ENCODE measurements at places on chromosomes 13 and 19.

GRCh38 chr19:7918615-7919421 is 1.3 kb upstream of the SNAPC2 start:
- no peak for DNase-seq

DNA sequence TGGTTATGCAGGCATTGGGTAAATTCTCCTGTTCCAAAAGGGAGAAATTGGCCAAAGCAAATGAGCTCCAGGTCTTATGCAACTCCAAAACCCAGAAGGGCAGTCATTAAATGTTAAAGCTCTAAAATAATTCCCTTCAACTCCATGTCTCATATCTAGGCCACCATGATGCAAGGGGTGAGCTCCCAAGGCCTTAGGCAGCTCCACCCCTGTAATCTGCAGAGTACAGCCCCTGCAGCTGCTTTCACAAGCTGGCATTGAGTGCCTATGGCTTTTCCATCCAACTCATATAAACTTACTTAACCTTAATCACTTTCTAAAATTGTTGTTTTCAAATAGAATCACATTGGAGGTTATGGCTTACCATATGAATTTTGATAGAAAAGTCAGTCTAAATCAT is 44.7 kb upstream of the ZNF429 start:
- no peak for DNase-seq

GRCh38 chr19:16249826-16250404 is 52.2 kb downstream of the AP1M1 start:
- DNase-seq: no peak

- DNase-seq: no peak
Observed at GRCh38 chr13:112664501-112665203, 25.2 kb upstream of the ATP11A start.

GRCh38 chr19:58326501-58326913 is 287 bp upstream of the ZSCAN22 start:
- DNase-seq: no peak

- no peak for DNase-seq
Observed at GRCh38 chr13:100954430-100955305, 280.1 kb upstream of the TMTC4 start.

DNA sequence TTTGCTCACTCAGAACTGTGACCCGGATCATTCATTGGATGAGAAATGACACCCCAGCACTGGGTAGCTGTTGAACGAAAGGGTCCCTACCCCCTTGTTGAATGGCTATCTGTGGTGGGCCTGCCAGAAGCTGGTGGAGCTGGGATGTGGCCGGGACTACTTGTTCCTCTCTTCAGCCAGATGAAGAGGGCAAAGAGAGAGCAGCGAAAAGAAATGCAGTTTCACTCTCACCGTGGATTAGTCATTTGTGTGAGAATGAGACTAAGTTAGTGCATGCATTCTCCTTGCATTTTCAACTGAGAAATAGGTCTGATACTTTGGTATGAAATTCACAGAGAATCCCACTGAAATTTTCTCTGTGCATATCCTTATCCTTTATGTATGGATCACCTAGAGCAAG is 553.1 kb downstream of the IRS2 start:
- no peak for DNase-seq

DNA sequence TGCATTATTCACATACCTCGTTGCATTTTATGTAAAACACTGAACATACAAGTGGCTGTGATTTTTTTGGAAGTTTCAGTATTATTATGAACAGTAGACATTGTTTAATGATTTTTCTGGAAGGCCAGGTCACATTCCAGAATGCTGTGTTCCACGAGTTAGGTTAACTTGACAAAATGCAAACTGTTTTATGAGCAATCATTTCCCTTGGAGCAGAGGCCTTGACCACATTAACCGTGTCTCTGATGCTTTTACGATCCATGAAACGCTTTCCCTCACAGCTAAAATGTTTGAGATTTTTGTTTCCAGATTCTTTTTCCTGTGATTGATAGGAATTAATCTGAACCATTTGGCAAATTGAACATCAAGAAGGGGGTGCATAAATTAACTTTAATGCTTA is 57.8 kb downstream of the MBNL2 start:
- no peak for DNase-seq

DNA sequence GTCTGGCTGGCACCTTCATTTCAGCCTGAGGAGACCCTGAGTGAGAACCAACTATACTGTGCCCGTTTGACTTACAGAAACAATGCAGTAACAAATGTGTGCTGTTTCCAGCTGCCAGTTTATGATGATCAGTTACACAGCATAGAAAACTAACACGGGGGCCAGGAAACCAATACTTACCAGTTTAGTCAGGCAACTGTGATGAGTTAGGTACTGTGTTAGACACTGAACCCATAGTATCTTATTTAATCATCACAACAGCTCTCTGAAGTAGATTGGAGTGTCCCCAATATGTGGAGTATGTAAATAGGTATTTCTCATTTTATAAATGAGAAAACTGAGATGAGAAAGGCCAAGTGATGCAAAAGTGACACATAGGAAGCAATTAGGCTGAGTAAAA is 620.9 kb upstream of the KLF12 start:
- no peak for DNase-seq

DNA sequence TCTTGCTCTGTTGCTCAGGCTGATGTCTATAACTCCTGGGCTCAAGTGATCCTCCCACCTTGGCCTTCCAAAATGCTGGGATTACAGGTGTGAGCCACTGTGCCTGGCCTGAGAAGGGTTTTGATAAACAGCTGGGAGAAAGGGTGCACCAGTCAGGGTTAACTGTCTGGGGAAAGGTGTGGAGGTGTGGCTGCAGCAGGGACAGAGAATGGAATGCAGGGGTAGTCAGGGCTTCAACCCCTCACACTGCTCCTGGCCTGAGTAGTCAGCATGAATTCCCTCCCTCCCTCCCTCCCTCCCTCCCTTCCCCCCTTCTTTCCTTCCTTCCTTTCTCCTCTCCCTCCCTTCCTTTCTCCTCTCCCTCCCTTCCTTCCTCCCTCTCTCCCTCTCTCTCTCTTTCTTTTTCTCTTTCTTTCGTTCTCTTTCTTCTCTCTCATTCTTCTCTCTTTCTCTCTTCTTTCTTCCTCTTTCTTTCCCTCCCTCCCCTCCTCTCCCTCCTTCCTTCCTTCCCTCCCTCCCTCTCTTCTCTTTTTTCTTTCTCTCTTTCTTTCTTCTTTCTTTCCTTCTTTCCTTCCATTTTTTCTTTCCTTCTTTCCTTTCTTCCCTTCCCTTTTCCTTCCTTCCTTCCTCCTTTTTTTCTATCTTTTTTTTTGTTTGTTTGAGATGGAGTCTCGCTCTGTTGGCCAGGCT is 16.0 kb downstream of the MYO1F start:
- no peak for DNase-seq

DNA sequence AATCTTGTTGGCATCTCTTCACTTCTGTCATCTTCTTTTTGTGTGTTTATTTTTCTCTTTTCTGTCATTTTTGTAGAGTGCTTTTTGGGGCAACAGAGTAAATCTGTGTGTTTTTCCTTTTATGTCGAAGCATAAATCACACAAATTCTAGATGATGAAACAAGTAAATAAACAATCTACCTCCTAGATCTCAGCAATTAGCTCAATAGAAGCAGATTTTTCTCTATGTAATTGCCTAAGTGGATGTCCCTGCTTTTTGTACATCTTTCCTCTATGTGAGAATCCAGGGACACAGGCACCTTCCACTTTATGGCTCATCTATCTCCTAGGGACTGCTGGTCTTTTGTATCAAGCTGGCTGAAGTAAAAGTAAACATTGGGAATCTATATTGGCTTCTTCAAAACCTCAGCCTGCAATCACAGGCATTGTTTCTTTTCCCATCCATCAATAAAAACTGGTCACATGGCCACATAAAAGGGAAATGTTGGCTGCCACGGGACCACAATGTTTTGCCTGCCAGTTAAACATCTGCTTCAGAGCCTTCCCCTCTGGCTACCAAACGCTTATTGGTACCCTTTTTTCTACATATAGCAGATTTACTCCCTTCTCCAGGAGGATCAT is 323.8 kb downstream of the LMO7 start:
- no peak for DNase-seq

GRCh38 chr13:37192956-37193355 is 87.5 kb upstream of the CSNK1A1L start:
- no peak for DNase-seq

DNA sequence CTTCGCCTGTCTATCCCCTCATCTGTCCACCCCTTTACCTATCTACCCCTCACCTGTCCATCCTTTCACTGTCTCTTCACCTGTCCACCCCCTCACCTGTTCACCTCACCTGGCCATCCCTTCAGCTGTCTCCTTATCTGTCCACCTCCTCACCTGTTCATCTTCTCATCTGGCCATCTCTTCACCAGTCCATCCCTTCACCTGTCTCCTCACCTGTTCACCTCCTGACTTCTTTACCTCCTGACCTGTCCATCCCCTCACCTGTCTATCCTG is 13.2 kb upstream of the KANK2 start:
- DNase-seq: no peak
